Activated CD8-positive, alpha-beta memory T cell treated with anti-CD3 and anti-CD28 coated beads for 1 hour (primary cell): ENCODE measurements at places on chromosomes 6 and 20.
A peak's percentile ranks its signal among the peaks of the same experiment; 100 is the strongest.

DNA sequence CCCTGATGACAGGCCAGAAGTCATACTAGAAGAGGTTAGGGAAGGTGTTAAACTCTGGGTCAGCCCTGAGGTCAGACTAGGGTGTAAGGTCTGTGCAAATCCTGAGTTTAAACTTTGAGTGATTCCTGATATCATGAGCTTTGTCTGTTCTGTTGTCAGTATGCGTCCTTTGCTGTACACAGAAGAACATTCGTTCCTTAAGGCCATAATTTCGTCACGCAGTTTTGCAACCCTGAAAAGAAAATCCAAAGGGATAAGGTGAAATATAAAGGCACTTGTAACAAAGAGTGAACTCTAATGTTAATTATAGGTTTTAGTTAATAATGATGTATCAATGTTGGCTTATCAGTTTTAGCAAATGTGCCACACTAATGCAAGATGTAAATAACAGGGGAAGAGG lies 2.3 kb downstream of the DST start:
- DNase-seq: no peak

- no peak for DNase-seq
Measured at GRCh38 chr20:37781626-37782025, 87.8 kb downstream of the CTNNBL1 start.

GRCh38 chr6:155154158-155154830 lies 109.5 kb upstream of the CLDN20 start:
- DNase-seq: no peak

GRCh38 chr20:5831539-5832237 lies 81.5 kb downstream of the SHLD1 start:
- DNase-seq: no peak

GRCh38 chr6:108897371-108897770 lies 49.1 kb downstream of the ARMC2 start:
- no peak for DNase-seq

DNA sequence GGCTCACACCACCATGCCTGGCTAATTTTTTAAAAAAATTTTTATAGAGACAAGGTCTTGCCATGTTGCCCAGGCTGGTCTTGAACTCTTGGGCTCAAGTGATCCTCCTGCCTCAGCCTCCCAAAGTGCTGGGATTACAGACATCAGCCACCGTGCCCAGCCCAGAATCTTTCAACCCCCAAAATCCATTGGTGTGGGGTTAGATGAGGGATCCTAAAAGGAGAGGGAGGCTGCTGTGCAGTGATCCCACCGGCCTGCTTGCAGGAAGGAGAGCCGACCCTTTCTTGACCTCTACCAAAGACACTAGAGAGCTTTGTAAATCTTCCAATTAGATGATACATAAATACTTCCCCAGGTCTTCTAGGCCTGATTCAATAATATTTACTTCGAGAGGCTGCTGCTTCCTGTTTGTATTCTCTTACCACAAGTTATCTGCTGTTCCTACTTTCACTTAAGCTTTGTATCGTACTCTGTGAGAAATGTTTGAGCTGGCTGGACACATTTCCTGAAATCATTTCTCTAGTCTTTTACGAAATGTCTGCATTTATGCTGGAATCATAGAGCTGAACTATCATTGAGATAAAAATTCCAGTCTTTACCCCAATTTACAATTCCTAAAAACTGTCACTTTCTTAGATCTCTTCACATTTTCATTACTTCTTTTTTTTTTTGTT lies 49.3 kb upstream of the IER3 start:
- no peak for DNase-seq

- no peak for DNase-seq
Measured at GRCh38 chr6:64010666-64011065, 375.1 kb downstream of the PHF3 start.

- DNase-seq: peak; percentile 31
Measured at GRCh38 chr6:81752921-81753710, 635 bp upstream of the TENT5A start.

DNA sequence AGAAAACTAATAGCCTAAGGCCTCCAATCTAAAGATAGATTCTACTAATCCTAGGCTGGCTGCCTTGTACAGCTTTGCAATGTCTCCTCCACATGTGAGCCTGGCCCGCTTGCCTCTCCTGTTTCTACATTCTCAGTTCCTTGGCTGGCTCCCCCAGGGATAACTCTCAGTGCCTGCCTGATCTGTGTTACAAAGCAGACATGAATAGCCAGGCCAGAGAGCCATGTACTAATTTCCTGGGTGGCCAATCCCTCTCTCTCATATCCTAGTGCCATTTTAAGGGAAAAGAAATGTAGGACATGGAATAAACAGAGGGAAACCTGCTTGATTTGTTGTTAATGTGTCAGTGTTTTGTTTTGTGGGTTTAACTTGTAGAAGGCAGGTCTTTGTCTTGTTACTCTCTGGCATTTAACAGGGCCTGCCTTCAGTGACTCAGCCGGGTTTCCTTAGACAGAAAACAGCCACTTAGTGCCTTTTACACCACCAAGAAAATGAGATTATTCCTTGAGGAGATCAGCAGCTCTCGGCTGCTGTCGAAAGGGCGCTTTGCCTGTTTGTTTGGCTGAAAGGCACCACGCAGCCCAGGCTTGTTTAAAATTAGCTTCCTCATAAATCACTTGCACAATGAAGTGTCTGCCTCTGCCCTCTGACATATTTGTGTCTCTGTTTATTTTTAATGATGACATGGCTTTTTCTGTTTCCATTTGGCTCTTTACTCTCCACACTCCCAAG lies 702.7 kb downstream of the MAFB start:
- no peak for DNase-seq

DNA sequence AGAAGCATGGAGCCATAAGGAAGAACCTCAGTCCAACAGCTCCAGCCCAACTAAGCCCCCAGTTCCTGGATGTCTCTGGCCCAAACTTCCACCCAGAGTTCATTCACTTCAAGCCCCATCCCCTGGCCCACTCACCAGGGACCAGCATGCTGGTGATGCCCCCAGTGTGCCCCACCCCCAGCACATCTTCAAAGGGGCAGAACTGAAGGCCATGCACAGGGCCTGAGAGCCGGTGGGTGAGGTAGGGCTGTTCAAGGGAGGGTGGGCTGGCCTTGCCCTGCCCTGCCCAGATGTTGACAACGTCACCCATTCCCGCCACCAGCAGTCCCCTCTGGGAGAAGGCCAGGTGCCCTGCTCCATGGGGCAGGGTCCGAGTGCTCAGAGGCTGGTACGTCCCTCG lies 3.6 kb downstream of the B3GALT4 start:
- DNase-seq: no peak

DNA sequence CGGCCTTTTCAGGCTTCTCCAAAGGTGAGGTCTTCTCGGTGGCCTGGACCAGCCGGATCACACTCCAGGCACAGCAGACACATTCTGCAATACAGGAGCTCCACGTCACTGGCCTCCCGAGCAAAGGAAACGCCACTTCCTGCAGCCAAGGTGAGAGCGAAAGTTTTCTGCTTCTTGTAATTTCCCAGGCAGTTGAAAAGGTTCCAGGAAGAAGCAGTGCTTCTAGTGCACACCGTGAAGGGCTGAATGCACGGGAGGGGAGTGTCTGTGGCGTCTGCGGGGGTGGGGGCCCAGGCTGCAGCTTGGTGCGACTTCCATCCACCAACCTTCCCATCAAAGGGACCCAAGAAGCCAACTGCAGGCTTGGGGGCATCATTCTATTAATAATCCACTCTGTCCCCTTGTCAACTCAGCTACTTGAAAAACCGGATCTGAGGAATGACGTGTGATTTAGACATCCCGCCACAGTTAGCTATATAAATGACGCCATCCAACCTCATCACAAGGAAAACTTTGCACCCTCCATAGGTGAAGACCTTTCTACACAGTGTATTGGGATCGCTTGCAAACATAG lies 61.1 kb downstream of the NFATC2 start:
- no peak for DNase-seq

DNA sequence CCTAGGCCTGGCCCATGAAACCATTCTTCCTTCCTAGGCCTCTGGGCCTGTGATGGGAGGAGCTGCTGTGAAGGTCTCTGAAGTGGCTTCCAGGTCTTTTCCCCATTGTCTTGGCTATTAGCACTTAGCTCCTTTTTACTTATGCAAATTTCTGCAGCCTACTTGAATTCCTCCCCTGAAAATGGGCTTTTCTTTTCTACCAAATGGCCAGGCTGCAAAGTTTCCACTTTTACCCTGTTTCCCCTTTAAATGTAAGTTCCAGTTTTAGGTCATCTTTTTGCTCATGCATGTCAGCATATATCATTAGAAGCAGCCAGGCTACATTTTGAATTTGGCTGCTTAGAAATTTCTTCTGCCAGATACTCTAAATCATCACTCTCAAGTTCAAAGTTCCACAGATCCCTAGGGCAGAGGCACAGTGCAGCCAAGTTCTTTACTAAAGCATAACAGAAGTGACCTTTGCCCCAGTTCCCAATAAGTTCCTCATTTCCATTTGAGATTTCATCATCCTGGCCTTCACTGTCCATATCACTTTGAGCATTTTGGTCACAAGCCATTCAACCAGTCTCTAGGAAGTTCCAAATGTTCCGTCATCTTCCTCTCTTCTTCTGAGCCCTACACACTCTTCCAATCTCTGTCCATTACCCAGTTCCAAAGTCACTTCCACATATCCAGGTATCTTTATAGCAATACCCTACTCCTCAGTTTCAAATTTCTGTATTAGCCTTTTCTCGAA lies 71.9 kb downstream of the TBC1D7 start:
- DNase-seq: no peak

- DNase-seq: no peak
Measured at GRCh38 chr20:57705127-57705899, 4.5 kb downstream of the PMEPA1 start.

DNA sequence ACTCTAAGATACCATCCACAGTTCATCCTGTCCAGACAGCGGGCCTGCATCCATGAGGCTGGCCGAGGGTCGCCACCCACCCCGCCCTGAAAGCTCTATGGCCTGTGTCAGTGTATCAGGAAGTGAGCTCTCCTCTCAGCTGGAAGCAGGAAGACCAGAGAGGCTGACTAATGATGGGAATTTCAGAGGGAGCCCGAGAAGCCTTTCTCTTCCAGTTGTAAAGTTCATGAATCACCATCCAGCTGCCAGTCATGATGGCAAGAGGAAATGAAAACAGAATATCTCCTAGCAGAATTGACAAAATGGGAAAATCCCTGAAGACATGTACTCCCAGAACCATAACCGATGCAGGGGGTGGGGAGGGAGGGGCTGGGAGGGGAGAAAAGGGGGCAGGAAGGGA lies 109.6 kb upstream of the RPS6KA2 start:
- no peak for DNase-seq

DNA sequence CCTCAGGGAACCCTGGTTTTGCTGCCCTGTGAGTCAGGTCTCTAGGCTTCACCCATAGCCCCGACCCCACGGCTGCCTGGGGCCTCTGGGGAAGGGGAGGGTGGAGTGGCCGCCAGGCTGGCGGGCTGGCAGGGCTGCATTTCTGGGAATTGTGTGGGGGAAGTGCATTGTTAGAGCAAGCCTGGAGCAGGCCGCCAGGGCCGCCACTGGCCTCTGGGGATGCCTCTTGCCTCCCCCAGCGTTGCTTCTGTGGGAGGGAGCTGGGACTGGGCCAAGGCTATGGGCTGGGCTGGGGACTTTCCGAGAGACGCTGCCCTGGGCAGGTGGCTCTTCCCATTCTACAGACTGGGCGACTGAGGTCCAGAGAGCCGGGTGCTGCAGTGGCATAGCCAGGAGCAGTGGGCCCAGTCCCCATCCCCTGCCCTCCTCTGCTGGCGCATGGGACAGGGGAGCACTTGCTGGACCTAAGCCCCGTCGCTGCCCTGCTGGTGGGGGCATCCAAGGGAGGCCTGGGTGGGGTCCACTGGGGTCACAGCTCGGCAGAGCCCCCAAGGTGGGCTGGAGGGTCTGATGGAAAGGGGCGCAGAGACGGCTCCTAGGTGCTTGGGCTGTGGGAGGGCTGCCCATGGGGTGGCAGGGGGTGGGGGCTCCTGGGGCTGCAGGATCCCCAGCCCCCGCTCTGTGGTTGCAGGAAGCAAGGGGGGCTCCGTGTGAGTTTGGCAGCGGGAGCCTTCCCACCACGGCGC lies 6.6 kb upstream of the SOX18 start:
- DNase-seq: no peak

DNA sequence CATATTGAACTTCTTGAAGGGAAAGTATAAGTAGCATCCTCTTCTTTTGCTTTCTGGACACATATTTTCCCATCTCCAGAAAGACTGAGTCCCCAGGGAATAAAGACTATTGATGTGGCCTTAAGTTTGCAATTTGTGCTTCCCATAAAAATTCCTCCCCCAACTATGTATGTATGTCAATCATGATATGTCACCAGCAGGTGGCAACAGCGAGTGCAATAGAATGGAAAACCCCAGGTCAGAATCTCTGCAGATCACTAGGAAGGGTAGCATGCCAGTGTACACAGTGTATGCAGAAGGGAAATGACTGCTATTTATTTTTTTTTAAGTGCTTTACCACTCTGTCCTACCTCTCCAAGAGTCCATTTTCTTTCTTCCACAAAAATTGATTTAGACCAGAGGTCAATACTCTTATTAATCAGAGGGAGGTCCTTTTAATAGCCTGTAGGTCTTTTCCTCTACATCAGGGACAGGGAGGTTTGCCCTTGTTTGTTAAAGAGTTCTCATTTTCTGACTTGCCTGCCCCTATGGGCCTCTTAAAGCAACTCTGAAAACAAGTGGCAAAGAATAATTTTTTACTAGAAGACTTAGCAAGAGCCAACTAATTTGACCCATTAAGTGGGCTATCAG lies 61.4 kb downstream of the BMP2 start:
- DNase-seq: no peak

- DNase-seq: no peak
Measured at GRCh38 chr20:9884666-9885065, 45.8 kb upstream of the PAK5 start.

GRCh38 chr6:69331886-69332285 lies 464.9 kb downstream of the LMBRD1 start:
- DNase-seq: no peak

- no peak for DNase-seq
Measured at GRCh38 chr6:40724886-40725285, 137.7 kb upstream of the LRFN2 start.

- no peak for DNase-seq
Measured at GRCh38 chr6:21070620-21071019, 522.9 kb upstream of the SOX4 start.

DNA sequence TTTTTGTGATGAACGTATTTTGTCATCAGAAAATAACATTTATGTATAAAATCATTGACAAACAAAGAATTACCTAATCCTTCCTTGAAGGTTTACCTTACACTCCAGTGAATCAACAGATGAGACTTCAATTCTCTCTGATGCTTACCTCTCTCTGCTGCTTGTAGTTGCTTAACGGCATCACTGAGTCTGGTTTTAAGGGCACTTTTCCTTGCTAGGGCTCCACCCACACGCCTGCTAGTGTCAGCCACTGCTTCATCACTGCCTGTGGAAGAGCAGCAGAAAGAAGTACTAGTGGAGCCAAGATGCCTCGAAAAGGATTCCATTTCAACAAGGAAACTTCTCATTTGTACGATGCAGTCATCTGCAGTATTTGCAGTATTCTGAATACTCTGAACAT lies 63.0 kb downstream of the FAM229B start:
- DNase-seq: no peak
